Activated CD4-positive, alpha-beta T cell treated with anti-CD3 and anti-CD28 coated beads for 36 hours (primary cell): ENCODE measurements at places on chromosomes 7 and 10. TPM values are rescaled to one million over a fixed set of nuclear protein-coding genes. Genes with fewer than 3 reads are reported as not detected.

GRCh38 chr10:43384252-43385221 is 13.1 kb downstream of the FXYD4 start:
- DNase-seq: peak; percentile 18

DNA sequence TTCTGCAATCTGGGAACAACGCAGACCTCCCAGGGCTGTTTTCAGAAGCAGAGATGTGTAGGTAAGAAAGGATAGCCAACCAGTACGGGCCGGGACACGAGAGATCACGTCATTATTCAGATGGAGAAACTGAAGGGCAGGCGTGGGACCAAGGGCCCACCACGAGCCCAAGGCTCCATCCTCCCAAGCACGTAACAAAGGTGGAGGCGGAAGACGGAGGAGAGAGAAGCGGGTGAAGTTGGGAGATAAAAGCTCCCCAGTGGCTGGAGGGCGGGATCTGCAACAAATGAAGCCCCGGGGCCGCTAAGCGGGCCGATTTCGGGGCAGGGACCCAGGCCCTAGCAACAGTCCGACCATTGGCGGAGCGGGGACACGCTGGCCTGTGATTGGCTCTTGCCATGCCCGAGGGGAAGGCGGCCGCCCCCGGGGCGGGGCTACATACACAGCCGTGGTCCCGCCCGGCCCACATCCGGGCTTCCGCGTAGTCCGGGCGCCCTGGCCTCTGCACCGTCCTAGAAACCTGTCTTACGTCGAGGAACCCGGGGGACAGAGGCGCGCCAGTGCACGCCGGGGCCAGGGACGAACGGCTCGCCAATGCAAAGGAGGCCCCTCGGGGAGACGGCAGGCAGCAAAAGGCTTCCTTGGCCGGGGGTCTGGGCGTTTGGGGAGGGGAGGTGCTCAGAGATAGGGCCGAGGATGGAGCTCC is 15.5 kb downstream of the HSPB1 start:
- DNase-seq: peak; percentile 98

DNA sequence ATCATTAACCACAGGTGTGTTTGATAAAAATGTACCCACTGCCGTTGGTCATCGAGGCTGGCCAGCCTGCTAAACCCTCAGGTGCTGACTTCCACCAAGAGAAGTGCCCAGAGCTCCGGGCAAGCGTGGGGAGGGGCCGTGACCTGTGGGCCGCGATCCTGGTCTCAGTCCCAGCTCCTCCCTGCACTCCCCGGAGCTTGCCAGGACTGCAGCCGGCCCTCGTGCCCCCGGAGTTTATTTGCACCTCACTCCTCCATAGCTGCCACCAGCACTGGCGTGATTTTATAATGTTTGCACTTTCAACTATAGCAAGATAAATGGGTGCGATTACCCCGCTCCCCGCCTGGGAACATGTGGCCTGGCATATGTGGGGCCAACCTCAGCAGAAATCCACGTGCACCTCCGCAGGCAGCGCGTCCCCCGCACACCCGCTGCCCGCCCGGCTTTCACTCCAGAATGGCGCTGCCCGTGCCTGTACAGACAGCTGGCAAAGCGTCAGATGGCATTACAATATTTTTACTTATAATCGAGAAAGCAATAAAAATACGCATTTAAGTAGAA is 30.8 kb downstream of the UNCX start:
- no peak for DNase-seq

- DNase-seq: no peak
Observed at GRCh38 chr10:29691564-29692072, 56.8 kb upstream of the SVIL start.

The GSDME gene
- 8.5 TPM for total RNA-seq

- DNase-seq: no peak
Observed at GRCh38 chr10:491667-492424, 197.6 kb downstream of the DIP2C start.

- DNase-seq: no peak
Observed at GRCh38 chr7:81690251-81690650, 79.6 kb downstream of the HGF start.

The LRRC18 gene
- total RNA-seq: not detected

- DNase-seq: peak; percentile 67
Observed at GRCh38 chr10:15167411-15168290, 842 bp downstream of the NMT2 start.

The PDE1C gene
- not detected for total RNA-seq

The FAM25G gene
- total RNA-seq: not detected

DNA sequence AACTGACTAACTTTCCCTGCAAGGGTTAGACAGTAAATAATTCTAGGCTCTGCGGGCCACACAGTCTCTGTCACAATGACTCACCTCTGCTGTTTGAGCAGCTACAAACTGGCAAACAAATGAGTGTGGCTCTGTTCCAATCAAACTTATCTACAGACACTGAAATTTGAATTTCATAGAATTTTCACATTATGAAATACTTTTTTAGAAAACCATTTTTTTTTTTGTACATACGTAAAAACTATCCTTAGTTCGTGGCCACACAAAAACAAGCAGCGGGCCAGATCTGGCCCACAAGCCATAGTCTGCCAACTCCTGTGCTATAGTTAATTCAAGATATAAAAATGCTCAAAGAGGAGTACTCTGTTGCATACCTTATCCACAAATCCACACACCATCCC is 32.6 kb downstream of the PIP4K2A start:
- peak; percentile 62 for DNase-seq

GRCh38 chr10:35927990-35928488 is 285.9 kb upstream of the FZD8 start:
- no peak for DNase-seq

- DNase-seq: no peak
Observed at GRCh38 chr7:142890874-142891485, 5.4 kb upstream of the TRPV6 start.

DNA sequence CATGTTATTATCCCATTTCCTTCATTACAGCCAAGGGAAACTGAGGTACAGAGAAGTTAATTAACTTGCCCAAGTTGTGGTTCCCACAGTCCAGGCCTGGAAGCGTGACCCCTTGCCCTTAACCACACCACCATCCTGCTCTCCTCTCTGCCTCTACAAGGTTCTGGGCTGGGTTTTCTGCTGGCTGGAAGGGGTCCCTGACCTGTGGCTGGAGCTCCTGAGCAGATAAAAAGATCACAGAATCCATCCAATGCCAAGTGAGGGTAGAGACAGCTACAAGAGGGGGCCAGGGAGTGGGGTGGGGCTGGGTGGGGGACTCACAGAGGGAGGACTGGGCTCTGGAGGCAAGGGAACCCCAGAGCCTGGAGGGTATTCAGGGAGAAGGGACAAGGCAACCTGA is 9.7 kb downstream of the ASB10 start:
- DNase-seq: no peak

DNA sequence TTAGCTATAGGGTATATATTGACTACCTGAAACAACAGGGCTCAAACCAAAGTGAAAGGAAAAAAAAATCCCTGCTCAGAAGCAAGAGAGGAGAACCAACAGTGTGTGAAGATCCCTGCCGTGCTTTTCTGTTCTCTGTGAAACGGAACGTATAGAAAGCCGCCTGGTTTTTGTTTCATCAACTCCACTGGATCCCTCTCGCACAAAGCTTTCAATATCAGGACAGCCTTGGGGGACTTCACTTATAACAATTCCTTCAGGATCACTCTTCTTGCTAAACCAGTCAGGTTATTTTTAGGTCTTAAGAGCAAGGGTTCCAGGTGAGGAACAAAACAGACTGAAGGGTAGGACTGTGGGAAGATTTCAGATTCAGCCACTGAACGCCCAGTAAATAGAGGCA is 151.1 kb upstream of the CACNA2D1 start:
- DNase-seq: no peak

The NPFFR1 gene
- total RNA-seq: not detected

- DNase-seq: no peak
Observed at GRCh38 chr7:2144926-2145325, 87.8 kb downstream of the MAD1L1 start.

GRCh38 chr7:156106107-156106426 is 293.8 kb upstream of the SHH start:
- no peak for DNase-seq

DNA sequence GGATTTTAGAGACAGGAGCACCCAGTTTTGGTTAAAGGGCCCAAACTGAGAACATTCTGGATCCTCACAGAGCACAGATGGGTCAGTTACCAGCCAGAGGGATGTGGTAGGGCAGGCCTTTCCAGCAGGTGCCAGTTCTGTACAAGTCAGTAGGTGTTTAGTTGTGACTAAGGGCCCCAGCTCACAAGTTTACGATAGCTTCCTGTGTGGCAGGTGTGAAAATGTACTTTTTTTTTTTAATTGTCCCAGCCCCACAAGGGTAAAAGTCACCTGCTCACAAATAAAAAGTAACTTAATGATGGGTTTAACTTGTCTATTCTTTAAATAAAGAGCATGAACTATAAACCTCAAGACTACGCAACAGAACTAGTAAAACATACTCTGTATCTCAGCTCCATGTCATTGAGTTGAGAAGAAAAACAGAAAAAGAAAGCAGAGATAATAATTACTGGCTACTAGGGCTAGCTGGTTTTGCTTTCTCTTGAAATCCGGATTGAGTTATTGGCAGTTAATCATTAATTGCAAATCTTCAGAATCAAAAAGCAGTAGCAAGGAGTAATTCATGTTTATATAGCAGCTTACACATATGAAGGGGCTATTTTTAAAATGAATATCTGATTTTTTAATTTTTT is 15.4 kb downstream of the NFE2L3 start:
- DNase-seq: peak; percentile 68

GRCh38 chr7:33128631-33128989 is 754 bp upstream of the BBS9 start:
- DNase-seq: no peak

The MCMBP gene
- 90.6 TPM for total RNA-seq

The SCART1 gene
- 1.7 TPM for total RNA-seq

The ALOX5 gene
- 0.21 TPM for total RNA-seq

DNA sequence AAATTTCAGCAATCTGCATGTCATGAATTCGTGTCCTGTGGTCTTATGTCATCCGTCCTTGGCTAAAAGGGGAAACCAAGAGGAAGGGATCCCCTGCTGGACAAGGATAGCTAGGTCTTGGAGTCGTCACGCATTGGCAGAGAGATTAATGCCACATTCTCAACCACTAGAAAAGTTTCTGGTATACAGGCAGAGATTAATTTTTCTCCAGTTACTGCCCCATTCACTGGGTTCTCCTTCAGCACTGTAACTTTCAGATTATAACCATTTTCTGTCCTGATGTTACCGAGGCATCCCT is 1060.6 kb upstream of the AUTS2 start:
- no peak for DNase-seq

The NPC1L1 gene
- not detected for total RNA-seq

DNA sequence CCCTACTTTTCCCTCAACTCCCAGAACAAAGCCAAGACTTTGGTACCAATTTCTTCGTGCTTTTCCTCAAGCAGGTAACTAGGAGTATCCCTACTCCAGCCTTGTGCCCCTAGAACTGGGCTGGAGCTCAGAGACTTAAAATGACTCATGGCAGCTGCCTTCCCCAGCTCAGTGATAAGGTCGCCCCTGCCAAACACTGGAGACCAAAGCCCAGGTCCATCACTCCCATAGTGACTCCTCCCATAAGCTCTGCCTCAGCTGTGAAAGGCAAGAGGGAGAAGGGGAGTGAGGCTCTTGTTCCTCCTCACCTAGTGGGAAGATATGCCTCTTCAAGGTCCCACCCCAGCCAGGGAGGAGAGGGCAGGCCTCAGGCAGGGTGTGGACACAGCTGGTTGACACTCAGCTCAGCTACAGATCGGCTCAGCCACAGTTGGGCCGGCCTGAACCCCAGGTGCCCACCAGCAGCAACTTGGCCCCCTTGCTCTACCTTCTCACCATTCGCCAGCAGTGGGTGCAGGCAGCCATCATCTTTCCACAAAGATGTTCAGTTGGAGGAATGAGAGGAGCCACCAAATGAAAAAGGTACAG is 13.8 kb upstream of the CYREN start:
- no peak for DNase-seq

GRCh38 chr7:47556511-47557180 is 25.3 kb downstream of the TNS3 start:
- no peak for DNase-seq
